ENCODE measurements at places on chromosomes 1 and 21.
A peak's percentile ranks its signal among the peaks of the same experiment; 100 is the strongest.

GRCh38 chr1:207825719-207826556 is 74.1 kb downstream of the CD46 start:
- peak; percentile 81 for DNase-seq

DNA sequence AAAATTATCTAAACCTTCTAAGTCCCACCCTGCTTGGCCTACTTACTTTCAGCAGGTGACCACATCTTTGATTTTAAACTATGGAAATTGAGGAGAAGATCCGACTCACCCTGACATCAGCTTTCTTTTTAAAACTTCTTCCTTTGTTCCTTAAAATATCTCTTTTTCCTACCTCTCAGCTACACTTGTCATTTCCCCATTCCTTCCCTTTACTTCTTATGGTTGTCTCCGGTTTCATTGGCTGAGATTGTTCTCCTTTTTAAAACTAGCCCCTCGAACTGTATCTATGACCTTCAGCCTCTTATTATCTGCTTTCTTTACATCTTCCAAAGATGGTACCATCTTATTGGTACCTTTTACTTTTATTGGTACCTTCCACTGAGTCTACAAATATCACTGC is 87.8 kb upstream of the NRIP1 start:
- no peak for DNase-seq

DNA sequence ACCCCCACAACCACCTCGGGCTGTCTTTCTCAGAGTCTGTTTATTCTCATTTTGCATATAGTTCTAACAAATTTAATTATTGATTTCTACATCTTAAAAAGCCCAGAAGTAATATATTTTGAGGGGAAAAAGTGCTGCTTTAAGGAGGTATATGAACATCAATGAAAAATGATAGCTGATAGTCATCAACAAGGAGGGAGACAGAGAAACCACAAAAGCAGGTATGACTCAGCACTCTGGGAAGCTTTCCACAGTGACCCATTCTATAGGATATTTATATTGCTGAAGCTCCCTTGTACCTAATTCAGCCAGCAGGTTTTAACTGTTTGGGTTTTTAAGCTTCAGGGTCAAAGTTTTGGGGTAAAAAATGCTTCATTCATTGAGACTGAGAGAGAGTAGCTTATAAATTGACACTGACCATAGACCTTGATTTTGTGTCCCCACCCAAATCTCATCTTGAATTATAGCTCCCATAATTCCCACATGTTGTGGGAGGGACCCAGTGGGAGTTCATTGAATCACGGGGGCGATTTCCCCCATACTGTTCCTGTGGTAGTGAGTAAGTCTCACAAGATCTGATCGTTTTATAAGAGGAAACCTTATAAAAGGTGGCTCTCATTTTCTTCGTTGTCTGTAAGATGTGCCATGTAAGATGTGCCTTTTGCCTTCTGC is 27.4 kb downstream of the VANGL1 start:
- no peak for DNase-seq

DNA sequence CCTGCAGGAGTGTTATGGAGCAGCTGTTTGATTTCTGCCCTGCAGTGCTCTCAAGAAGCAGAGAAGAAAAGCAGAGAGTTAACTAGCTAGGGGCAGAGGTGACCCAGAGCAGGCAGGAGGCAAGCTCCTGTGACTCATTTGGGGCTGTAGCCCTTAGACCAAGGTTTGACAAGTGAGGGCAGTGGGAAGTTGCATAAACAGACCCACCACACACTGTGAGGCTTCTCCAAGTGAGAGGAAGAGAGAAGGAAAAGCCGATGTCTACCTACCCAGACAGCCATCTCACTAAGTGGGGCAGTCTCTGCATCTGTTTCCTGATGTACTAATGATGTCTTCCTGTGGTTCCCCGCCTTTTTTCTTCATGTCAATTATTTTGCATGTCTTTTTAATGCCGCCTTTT is 159.9 kb upstream of the NR5A2 start:
- DNase-seq, result no peak

DNA sequence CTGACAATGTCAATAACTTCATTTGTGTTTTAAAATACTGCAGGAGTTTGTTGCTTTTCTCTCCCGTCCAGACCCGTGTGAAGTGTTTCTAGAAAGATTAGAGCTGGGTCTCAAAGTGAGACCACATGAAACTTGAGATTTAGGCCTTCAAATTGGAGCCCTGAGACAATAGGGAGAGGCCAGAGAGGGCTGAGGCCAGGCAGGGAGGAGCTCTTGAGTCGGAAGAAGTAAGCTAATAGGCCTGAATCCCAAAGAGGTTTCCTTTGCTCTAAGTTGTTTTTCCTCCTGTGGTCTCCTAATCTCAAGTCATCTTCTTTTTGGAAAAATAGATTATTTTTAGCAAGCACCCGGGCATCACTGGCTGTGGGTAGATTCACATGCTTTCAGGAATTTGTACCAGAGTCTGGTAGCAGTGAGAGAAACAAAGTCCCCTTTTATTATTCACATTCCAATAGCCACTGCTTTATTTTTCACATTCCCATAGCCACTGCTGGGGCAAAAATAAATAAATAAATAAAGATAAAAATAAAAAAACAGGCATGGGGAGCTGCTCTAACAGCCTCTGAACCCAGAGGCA is 25.6 kb downstream of the CD244 start:
- no peak for DNase-seq

DNA sequence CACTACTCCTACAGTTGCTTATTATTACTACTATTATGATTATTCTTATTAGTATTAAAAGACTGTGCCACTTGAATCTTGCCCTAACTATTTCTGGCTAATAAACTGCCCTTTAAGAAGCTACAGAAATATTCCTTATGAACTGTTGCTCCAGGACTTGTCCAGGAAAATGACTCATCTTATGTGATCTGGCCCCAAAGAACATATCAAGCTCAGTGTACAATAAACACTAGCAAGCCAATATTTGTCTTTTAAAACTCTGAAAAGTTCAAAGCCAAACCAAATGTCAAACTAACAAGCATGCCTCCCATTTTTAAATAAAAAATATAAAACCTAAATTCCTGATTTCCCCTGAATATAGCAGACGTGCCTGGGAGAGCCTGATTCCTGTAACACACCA is 88.7 kb upstream of the SIM2 start:
- no peak for DNase-seq

DNA sequence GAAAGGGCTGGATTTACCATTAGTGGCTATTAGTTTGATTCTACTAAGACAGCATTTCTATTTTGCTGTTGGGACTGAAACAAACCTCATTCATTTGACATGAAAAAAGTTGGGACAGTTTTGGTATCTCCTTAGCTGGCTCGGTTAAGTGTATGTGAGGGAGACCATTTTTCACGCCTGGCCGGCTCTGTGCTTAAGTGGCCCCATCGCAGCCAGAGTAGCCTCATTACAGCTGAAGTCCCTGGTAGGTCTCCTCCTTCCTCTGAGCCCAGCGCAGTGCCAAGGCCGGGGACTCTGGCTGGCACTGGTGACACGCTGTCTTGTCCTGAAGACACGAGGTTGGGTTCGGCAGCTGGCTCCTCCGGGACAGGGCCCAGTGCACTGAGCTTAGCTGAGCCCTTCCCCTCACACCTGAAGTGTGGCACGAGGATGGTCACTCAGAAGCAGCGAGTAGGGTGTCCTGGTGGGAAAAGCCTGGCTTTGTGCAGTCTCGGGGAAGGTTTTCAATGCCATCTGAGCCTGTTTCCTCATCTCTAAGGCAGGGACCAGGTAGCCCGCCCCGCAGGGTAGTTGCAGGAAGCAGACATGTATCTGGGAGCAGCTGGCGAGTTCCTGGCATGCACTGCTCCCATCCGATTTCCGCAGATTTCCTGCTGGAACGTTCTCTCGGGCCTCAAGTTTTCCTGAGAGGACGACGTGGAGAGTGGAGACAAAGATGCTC is 196.5 kb downstream of the DYRK1A start:
- DNase-seq, result no peak

DNA sequence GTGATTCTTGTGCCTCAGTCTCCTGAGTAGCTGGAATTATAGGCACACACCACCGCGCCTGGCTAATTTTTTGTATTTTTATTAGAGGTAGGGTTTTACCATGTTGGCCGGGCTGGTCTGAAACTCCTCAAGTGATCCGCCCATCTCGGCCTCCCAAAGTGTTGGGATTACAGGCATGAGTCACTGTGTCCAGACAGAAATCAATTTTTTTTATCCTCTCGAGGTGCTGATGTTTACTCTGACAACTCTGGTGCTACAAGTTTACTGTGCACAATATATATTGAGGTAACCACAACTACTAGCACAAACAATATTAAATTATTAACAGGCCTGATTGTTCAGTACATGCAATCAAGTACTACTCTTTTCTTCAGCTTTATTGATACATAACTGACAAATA is 39.7 kb downstream of the F13B start:
- no peak for DNase-seq

DNA sequence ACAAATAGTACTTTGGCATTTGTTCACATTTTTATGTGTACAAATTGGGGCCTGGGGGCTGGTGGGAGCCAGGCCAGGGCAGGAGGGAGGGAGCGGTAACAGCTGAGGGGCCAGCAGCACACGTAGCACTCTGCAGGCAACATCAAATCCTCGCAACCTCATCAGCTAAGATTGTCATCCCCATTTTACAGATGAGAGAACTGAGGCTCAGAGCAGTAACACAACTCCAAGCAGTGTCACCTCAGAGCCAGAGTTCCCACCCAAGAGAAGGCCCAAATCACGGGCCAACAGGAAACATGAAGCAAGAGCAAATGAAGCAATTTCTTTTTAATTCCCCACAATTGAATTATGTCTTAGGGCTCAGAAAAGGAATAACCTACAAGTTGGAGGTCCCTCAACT is 14.1 kb downstream of the IFFO2 start:
- no peak for DNase-seq

DNA sequence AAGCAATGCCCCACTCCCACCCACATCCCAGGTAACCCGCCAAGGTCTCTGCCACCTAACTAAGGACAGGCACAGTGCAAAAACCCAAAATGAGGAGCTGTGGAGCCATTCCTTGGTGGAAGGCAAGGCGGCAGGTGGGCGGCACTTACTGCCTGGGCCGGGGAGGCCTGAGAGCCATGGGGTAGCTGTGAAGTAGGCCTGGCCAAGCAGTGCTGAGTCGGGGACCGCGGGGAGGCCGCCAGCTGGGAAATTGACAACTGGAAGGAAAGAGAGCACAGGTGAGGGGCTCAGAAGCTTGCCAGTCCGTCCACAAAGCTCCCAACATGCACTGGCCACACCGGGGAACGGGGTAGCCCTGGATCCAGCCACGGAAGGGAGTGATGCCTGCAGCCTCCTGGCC is 85.3 kb downstream of the NPHP4 start:
- peak; percentile 33 for DNase-seq

DNA sequence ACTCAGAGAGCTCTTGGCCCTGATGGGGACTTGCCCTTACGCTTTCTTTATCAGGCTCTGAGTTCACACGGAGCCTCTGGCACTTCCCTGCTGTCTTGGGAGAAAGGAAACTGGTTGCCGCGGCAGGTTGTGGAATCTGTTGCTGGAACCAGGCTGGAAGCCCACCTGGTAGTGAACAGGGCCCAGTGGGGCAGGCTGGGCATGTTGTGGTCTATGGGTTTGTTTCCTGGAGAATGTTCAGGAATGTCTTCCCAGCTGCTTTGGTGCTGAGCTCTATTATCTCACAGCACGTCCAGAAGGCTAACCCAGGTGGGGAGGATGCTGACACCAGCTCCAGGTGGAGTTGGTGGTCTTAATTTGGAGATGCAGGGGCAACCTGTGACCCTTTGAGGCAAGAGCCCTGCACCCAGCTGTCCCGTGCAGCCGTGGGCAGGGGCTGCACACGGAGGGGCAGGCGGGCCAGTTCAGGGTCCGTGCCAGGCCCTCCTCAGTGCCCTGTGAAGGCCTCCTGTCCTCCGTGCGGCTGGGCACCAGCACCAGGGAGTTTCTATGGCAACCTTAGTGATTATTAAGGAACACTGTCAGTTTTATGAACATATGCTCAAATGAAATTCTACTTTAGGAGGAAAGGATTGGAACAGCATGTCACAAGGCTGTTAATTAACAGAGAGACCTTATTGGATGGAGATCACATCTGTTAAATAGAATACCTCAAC is 33.3 kb upstream of the TDRD10 start:
- no peak for DNase-seq

- peak; percentile 13 for DNase-seq
Observed at GRCh38 chr1:111030590-111030989, 66.9 kb upstream of the LRIF1 start.

DNA sequence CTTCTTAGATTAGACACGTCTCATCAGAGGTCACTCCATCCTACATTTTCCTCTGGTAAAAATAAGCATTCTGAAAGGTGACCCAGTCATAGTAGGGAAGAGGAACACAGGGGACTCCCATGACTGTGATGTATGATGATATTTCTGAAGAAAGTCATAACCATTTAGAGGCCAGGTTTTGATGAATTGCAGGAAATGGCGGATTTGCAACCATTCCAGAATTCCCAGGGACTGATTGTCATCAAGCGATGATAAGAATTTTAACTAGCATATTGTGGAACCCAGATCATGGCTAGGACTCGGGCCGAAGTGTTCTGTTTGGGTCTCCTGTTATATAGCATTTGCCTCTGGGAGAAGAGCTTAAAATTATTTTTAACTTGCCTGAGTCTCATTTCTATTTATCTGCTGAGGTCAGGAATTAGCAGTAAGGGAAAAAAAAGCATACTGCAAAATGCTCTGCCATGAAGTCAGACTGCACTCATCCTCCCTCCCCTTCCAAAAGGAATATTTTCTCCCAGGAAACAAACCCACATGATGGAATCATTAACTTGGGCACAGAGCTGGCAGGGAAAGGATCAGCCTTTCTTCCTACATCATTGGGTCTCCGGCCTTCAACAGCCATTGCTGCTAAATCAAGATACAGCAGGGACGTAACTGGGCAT is 286.7 kb downstream of the HLX start:
- DNase-seq, result no peak
